ENCODE measurements at places on chromosomes 13 and 19.
A peak's percentile ranks its signal among the peaks of the same experiment; 100 is the strongest.

DNA sequence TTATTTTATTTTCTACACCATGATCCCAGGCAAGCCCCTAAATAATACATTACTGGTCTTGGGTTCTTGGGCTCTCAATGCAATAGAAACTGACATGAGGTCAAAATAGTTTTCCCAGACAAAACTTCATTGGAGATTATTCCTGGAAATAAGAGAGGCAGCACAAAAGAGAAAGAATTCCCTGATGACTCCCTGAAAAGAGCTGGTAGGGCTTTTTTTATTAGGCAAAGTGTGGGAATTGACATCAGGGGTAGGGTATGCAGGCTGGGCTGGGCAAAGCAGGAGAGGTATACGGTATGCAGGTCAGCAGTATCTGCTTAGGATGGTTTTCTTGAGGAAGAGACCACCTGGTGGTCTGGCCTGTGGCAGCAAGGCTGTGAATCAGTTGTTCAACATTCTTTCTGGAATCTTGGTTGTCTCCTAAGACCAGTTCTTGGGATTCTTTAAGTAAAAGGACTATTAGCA lies 9.3 kb upstream of the IGFL3 start:
- H3K4me1 ChIP-seq = peaks cover 27% of the 10 kb centered on the region
- peak; percentile 35 for DNase-seq
- no peaks in the 10 kb centered on the region for H3K36me3 ChIP-seq
- peak overlapping the region; percentile 96 for H3K27ac ChIP-seq

- peak overlapping the region; percentile 33 for H3K4me3 ChIP-seq
- H3K27me3 ChIP-seq = no peaks in the 10 kb centered on the region
- no peaks in the 10 kb centered on the region for H3K36me3 ChIP-seq
- no peak overlapping the region for H3K27ac ChIP-seq
- DNase-seq = no peak
Measured at GRCh38 chr19:2457394-2458037, 757 bp upstream of the LMNB2 start.

DNA sequence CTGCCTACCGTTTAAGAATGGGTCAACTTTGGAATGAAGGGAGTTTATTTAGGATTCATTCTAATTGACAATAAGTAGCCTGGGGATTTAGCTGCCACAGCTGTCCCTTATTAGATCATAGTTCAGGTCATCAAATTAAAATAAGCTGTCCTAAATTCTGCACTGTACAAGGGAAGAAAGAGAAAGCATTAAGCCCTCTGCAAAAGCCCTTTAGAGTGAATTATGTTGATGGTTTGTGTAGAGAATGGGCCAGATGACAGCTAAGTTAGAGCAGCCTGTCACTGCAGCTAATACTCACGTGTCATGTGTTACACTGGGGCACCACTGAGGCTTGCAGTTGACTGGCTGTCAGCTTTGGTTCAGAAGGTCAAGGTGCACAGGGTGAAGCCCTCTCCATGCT lies 737.1 kb upstream of the SLC10A2 start:
- H3K27ac ChIP-seq = no peak overlapping the region

- DNase-seq = peak; percentile 27
- H3K36me3 ChIP-seq = no peaks in the 10 kb centered on the region
- H3K4me3 ChIP-seq = no peak overlapping the region
- no peak overlapping the region for H3K27ac ChIP-seq
- peaks cover 4% of the 10 kb centered on the region for H3K4me1 ChIP-seq
Measured at GRCh38 chr19:38385804-38386257, 2.0 kb downstream of the GGN start.

DNA sequence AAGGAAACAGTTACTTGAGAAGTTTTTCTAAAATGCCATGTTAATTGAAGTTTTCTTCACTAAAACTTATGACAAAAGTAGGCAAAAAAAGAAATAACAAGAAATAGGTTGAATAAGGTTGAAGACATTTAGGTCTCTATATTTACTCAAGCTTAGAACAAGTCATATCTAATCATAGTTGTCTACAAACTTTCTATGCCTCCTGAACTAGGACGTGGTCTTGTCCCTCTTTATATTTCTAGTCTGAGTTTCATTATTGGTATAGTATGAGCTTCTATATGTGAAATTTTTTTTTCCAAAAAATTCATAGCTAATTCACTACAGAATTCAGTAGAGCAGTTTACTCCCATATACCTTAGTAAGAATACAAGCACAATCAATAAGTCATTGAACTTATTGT lies 836.4 kb downstream of the SLITRK6 start:
- H3K4me3 ChIP-seq = no peak overlapping the region
- no peak for DNase-seq
- no peak overlapping the region for H3K27ac ChIP-seq
- no peaks in the 10 kb centered on the region for H3K27me3 ChIP-seq

Data from neural progenitor cell (in vitro differentiated cells).